Inflammatory macrophage (primary cell): ENCODE measurements at places on chromosomes 1 and 21.

DNA sequence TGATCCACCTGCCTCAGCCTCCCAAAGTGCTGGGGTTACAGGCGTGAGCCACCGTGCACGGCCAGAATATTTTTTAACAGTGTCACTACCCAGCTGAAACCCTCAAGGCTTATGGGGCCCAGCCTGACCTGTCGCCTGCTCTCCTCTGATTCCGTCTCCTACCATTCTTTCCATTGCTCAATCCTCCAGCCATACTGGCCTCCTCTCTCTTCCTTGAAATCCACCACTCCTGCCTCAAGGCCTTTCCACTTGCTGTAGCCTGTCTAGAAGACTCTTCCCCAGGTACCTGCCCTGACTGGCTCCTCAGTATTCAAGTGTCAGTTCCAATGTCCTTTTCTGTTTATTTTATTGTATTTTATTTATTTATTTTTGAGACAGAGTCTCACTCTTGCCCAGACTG is 53.9 kb downstream of the YARS1 start:
- DNase-seq, result no peak

DNA sequence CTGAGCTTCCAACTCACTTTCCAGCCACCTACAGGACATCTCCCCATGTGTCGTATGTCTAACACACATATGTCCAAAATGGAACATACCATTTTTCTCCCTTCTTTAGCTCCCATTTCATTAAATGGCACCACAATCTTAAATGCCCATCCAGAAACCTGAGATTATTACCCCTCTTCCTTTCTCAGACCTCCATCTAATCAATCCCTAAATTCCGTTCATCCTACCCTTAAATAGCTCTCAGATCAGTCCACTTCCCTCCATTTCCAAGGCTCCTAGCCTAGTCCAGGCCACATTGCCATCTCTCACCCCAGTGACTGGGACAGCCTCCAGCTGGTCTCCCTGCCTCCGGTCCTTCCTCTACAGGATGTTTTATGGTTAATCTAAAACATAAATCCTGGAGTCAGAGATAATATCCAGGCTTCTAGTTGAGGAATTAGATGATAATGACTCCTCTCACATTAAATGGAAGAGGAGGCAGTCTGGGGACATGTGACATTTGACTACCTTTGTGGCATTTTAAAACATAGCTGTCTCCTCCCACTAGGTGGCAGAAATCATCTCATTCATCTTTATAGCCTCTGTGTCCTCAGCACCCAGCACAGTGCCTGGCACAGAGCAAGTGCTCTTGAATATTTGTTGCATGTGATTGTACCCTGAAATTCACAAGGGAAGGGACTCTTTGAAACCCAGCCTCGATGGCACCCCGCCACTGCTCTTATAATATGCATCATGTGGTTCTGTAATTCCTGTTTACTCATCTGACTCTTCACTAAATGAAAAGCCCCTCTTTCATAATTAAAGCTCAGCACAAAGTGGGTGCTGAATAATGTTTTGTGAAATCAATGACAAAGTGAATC is 102.3 kb downstream of the TMEM53 start:
- peak; percentile 32 for DNase-seq

DNA sequence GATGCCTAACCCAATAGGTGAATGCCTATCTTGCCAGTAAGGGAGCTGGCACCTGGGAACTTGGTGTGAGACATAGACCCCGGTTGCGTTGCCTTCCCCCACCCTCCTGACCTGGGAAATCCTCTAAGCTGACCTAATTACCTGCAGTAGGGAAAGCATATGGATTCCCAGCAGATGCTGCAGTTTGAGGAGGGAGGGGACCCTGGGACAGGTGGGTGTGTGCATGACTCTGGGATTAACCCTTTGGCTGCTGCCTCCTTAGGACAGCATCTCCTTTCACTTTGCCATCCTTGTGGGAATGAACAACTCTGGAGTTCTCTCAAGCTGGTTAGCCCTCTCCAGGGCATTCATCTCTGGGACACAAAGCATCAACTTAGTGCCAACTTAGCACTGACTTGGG is 16.4 kb upstream of the NFASC start:
- DNase-seq, result no peak

DNA sequence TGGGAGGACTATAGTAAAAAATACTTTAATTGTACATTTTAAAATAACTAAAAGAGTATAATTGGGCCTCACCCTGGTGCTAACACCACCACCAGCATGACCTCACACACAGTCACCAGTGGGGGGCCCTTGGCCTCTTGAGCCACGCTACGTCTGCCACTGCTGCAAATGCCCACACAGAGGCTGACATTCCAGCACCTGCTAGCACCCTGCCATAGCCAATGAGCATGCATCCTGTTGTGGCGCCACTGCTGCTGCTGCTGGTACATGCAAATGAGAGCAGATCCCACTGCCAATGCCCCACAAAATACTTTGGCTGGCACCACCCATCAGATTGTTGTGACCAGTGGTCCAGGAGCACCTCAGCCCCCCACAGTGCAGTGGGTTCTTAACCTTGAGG is 31.5 kb upstream of the TNR start:
- DNase-seq, result no peak

DNA sequence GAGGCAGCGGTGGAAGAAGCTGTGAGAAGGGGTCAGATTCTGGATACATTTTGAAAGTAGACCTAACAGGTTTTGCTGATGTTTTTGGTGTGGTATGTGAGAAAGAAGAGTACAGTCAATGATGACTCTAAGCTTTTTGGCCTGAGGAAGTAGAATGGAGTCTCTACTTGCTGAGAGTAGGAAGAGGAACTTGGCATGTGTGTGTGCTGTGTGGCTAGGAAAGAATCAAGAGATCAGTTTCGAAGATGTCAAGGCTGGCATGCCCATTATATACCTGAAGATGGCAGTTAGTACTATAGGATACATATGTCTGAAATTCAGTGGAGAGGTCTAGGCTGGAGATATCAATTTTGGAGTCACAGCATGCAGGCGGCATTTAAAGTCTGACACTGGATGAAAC is 64.4 kb downstream of the MAB21L3 start:
- DNase-seq, result peak; percentile 26

DNA sequence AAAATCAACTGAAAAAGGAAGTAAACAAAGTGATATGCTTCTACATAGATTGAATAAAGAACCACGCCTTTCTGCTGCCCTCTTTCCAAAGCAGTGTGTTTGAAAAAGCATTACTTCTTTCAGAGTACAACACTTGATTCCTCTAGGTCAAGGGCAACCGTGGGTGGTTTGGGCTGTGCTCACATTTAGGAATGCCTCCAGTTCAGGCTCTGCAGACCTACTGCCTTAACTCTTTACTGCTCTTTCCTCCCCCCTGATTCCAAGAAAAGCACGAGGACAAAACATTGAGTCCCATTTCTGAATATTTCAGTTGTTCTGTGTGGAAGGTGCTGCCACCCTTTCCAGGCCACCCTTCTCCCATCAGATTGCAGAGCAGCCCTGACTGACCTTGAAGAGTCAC is 45.2 kb downstream of the ADAMTS1 start:
- DNase-seq, result no peak

GRCh38 chr1:106225403-106225802 is 831.1 kb upstream of the PRMT6 start:
- no peak for DNase-seq

- peak; percentile 7 for DNase-seq
Measured at GRCh38 chr1:183346276-183346732, 71.9 kb downstream of the NMNAT2 start.

- DNase-seq, result no peak
Measured at GRCh38 chr1:80211691-80212380, 1205.3 kb upstream of the ADGRL4 start.

- no peak for DNase-seq
Measured at GRCh38 chr21:33866826-33867225, 48.8 kb downstream of the ATP5PO start.

- no peak for DNase-seq
Measured at GRCh38 chr1:57605933-57606332, 182.1 kb upstream of the DAB1 start.

DNA sequence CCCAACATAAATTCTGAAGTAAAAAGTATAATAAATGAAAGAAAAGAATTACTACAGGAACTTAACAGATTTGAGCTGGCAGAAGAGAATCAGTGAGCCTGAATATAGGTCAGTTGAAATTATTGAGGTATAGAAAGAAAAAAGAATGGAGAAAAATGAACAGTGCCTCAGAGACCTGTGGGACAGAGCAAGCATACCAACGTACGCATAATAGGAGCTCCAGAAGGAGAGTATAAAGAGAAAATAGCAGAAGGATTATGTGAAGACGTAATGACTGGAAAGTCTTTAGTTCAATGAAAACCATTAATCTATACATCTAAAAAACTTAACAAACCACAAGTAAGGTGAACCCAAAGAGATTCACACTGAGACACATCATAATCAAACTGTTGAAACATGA is 261.8 kb downstream of the DYRK1A start:
- no peak for DNase-seq

DNA sequence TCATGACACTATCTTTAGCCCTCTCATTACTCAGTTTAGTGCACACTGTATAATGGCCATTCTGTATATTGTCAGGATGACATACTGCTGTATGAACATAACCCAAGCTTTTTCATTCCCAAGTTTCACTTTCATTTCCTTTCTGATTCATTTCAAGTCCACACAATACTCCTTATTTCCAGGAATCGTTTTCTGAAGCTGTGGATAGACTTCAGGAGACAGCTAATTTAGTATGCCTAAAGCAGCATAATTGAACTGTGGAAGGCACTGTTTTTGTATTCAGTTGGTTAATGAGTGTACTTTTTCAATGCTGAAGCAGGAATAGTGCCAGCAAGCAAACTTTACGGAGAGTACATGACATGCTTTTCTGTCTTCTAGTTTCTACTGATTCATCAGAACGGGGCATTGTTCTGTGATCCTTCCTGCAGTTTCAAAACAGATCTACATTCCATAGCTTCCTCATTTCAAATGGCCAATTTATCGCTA is 578.5 kb upstream of the ZP4 start:
- no peak for DNase-seq

DNA sequence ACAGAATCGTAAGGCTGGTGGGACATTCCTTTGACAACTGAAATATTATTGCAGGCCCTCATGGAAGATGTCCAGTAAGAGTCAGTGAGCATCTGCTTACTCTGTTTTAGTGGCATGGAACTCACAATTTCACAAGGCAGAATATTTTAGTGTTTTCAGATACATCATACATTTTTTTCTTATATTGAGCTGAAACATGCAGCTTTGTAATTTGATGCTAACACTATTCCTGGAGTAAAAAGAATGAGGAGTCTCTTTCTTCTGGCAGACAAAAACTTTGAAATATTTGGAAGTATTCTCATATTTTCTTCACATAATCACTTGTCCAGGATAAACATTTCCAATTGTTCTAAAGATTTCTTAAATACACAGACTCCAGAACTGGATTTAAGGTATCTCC is 17.7 kb downstream of the CLDN17 start:
- DNase-seq, result no peak

DNA sequence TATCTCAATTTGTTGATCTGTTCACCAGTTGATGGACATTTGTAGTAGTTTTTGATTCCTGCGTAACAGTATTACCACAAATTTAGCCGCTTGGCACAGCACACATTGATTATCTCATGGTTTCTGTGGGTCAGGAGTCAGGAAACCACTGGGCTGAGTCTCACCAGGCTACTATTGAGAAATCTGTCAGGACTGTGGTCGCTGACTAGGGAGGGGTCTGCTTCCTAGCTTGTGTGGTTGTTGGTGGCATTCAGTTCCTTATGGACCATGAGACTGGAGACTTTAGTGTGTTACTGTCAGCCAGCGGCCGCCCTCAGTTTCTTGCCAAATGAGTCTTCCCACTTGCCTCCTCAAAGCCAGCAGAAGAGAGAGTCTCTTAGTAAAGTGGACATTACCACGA is 9.8 kb downstream of the PEX14 start:
- DNase-seq, result peak; percentile 98

- DNase-seq, result peak; percentile 39
Measured at GRCh38 chr1:207282058-207282457, 39.4 kb upstream of the CD55 start.

- no peak for DNase-seq
Measured at GRCh38 chr1:210692796-210693195, 364.1 kb downstream of the HHAT start.

- DNase-seq, result no peak
Measured at GRCh38 chr1:44267438-44267837, 54.2 kb downstream of the DMAP1 start.

DNA sequence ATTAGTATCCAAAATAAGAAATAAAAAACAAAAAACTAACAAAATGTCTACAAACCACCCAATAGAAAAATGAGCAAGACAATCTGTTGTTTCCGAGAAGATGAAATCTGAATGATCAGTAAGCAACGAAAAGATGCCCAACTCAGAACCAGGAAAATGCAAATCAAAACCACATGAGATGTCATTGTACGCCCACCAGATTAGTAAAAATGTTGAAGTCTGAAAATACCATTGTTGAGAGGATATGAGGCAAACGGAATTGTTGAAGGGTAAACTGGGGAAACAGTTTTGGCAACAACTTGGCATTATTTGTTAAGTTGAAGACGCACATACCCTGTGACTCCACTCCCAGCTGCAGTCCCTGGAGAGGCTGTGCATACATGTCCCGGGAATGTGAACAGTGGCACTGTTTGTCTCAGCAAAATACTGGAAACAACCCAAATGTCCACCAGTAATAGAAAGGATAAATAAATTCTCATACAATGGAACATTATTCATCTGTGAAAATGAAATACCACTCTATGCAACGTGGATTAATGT is 10.6 kb downstream of the ZBTB17 start:
- peak; percentile 83 for DNase-seq

GRCh38 chr1:17539477-17540254 is at the start of gene ARHGEF10L:
Gene ARHGEF10L (plus strand): TSS chr1:17539698. CDS start chr1:17580596, 40,898 bp downstream.
- DNase-seq, result peak; percentile 33

DNA sequence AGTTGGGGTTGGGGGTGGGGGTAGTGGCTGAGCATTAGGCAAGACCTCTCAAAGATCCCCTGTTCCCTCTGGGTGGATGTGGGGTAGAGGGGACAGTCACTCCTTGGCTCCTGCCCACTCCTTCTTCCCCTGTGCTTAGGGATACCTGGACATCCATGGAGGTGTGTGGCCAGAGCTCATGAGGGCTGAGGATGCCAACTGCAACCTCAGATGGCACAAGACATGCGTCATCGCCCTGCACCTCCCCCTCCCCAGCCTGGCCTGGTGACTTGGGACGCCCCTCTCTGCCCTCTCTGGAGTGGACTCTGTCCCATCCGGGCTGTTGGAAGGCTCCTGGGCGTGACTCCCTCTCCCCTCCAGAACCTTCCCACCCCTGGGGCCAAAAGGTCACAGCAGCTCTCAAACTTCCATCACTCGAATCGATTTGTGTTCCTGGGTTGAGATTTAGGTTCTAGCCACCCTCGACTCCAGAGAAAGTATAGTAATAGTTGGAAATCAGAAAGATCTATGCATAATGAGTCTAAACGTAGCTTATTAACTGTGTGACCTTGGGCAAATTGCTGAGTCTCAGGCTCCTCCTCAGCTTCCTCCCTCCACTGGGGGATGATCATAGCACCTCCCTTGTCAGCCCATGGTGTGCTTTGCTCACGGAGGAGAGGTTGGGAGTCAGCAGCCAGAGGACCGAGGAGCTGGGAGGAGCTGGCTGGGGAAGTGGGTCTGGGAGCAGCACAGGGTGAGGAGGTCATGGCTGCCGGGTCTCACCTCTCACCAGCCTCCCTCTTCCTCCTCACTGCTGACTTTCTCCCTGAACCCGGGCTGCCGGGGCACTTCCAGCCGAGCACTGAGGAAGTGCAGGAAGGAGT is 2.2 kb upstream of the PTPN7 start:
- peak; percentile 77 for DNase-seq
